ENCODE measurements at places on chromosomes 6 and 20.

DNA sequence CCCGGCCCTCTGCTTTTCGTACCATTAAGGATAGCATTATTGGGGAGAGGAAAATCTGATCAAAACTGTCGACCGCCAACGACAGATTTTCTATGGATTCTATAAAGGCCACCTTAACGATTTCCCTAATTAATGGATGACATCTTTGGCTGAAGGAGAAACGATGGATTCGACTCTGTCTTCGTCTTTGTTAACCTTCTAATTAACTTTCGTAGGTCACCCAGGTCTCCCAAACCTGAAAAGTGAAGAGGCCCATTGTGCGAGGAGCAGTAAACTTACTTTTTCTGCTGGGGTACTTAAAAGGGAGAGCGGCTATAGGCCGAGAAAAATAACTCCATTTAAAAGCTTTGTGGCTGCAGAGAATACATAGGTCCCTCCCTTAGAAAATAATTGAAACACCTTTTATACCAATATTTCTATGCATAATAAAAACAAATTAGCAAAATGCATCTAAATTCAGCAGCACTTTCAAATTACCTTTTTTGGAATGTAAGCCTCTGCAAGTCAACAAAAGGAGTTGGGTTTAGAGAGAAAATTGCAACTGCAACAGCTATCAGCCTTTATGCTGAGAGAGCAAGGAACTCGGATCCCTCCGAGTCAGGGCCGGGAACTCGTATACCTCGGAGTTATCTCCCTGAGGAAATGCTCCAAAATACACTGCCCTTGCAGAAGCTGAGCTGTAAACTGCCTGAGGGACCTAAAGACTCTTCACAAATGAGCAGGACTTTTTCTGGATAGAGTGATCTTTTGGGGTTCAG is 31.4 kb upstream of the NR2E1 start:
- no peak for DNase-seq

DNA sequence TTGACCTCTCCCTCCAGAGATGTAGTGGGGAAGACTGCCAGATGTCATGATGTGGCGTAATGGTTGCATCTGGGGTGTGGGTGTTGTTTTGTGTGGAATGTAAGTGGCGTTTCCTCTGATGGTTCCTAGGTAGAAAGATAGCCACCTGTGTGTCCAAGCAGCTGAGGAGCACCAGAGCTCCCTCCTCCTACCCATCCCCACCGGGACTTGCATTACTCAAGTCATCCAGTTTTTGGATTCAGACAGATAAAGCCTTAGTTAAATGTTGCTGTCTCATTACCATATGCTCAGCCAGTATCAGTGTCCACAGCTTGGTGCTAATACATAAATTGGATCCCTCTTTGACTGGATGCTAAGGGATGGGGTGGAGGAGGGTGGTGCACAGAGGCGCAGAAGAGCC is 282.3 kb downstream of the TBC1D7 start:
- DNase-seq, result no peak

- DNase-seq, result no peak
Observed at GRCh38 chr6:140319209-140319608, 944.8 kb upstream of the CITED2 start.

GRCh38 chr20:33667676-33668465 is 1.1 kb downstream of the ACTL10 start:
- DNase-seq, result no peak

DNA sequence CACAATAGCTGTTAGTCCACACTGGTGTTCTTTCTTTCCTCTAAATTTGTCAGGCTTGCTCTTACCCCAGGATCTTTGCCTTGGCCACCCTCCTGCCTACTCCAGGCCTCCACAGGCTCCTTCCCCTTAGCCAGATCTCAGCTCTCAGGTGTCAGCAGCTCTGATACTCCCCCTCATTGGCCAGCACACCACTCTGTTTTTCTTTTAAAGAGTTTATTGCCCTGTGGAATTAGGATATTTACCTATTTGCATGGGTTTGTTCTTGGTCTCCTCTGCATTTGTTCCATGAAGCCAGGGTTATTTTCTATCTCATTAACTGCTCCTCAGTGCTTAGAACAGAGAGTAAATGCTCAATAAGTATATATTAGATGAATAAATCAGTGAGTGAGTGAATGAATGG is 36.8 kb downstream of the GCNT2 start:
- no peak for DNase-seq

GRCh38 chr6:137823826-137824555 is 43.1 kb upstream of the TNFAIP3 start:
- peak; percentile 57 for DNase-seq

GRCh38 chr20:38579219-38579910 is 1.6 kb upstream of the ADIG start:
- DNase-seq, result no peak

All from pons (tissue), 1 donor.